ENCODE measurements at places on chromosomes 6 and 20. TPM values are rescaled to one million over a fixed set of nuclear protein-coding genes. Genes with fewer than 3 reads are reported as not detected.

The RPS6KA2 gene
- 9.7 TPM for total RNA-seq

The C6orf163 gene
- 5.7 TPM for total RNA-seq

The RAMACL gene
- 0.30 TPM for total RNA-seq

The MAK gene
- total RNA-seq = not detected

The CCN6 gene
- not detected for total RNA-seq

The TOMM34 gene
- 7.6 TPM for total RNA-seq

DNA sequence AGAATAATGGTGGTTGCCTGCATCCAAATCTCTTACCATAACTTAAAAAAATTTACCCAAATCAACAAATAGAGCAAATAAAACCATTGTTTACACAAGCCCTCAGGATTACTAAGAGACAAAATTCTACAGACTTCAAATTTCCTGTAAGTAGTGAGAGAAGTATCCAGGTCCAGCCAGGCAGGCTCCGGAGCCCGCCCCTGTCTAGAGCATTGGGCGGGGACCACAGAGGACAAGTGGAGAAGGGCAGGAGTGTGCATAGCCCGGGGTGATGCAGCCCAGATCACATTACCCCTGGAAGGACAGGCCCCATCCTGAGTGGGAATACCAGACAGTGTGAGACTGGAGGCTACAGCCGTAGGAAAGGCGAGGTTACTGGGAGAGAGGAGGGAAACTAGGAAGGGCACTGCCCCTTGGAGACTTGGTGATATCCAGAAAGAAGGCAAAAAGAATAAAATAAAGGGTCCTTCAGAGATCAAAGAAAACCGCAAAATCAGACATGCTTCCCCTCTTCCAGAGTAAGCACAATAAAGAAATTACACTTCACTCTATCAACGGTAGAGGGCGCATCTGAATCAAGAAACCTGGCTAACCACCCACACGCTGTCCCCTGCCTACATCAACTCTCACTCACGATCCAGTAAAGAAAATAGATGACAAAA, 26.6 kb downstream of the RIN2 start:
- DNase-seq = peak; percentile 41
- no peaks in the 10 kb centered on the region for H3K4me1 ChIP-seq
- H3K27me3 ChIP-seq = no peaks in the 10 kb centered on the region
- no peaks in the 10 kb centered on the region for H3K36me3 ChIP-seq
- no peak overlapping the region for H3K27ac ChIP-seq

- H3K4me3 ChIP-seq = no peak overlapping the region
- H3K4me1 ChIP-seq = no peaks in the 10 kb centered on the region
- H3K27ac ChIP-seq = no peak overlapping the region
- H3K27me3 ChIP-seq = no peaks in the 10 kb centered on the region
- H3K36me3 ChIP-seq = no peaks in the 10 kb centered on the region
Measured at GRCh38 chr6:73854998-73855718, 159.2 kb downstream of the CD109 start.

DNA sequence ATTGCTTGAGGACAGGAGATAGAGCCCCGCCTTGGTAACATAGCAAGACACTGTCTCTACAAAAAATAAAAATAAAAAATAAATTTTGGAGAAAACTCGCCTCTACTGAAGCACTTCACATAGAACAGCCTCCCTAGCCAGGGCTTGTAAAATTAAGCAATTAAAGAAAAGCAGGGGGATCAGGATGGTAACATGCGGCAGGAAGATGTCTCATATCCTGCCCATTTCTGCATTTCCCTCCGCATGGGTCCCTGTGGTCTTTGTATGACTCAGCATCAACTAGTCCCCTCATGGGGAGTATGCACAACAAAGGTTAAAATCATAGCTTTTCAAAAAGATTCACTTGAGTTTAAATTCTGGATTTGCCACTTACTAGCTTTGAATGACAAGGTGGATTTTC, 379.0 kb downstream of the EPHA7 start:
- no peak for DNase-seq
- no peak overlapping the region for H3K4me3 ChIP-seq
- no peaks in the 10 kb centered on the region for H3K36me3 ChIP-seq
- H3K4me1 ChIP-seq = no peaks in the 10 kb centered on the region

- DNase-seq = no peak
- H3K4me3 ChIP-seq = no peak overlapping the region
- no peaks in the 10 kb centered on the region for H3K4me1 ChIP-seq
- no peaks in the 10 kb centered on the region for H3K27me3 ChIP-seq
- no peak overlapping the region for H3K27ac ChIP-seq
- H3K36me3 ChIP-seq = no peaks in the 10 kb centered on the region
Measured at GRCh38 chr6:162109480-162110050, 618.0 kb downstream of the PRKN start.

DNA sequence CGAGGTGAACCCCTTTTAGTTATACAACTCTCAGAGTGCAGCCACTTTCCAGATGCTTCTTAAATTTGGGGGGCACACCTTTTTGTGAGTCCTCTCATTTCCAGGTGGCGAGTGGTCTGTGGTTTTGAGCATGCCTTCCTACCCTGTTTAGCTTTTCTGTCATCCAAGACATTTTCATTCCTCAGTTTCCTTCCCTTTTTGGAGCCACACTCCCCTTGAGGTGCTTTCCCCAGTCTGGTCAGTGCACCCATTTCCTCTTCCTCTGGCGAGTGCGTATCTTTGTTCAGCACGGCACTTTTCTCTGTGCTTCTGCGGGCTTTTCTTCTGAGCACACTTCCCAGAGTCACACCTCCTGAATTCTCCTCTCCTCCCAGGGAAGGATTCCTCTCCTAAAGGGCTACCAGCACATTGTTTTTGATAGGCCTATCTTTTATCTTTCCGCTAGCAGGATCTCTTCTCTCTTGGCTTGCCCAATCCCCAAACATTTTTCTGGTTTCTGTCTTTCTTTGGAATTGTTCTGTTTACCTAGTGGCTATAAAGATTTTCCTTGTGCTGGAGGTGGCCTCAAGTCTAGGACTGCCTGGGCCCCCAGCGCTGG, 1.4 kb downstream of the PHF20 start:
- H3K4me1 ChIP-seq = peaks cover 85% of the 10 kb centered on the region
- DNase-seq = peak; percentile 55
- H3K27me3 ChIP-seq = no peaks in the 10 kb centered on the region
- peak overlapping the region; percentile 49 for H3K4me3 ChIP-seq
- H3K36me3 ChIP-seq = peaks cover 4% of the 10 kb centered on the region

DNA sequence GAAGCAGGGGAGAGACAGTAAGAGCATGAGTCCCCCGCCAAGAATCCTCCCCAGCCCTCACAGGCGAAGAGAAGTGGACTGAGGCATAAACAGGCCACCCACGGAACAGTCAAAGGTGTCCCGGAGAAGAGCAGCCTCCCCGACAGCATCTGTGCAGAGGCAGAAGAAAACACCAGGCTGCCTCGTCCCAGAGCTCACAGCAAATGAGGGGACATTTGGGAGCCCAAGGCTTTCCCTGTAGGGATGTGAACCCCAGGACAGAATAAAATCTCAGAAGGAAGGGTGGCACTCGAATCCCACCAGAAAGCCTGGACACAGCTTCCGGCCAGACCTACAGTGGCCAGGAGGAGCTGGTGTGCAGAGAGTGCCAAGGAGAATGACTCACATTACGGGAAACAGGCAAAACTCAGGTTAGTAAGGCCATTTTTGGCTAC, 90.4 kb downstream of the DLL1 start:
- no peaks in the 10 kb centered on the region for H3K36me3 ChIP-seq
- H3K4me1 ChIP-seq = no peaks in the 10 kb centered on the region
- H3K27me3 ChIP-seq = no peaks in the 10 kb centered on the region
- no peak overlapping the region for H3K4me3 ChIP-seq
- no peak overlapping the region for H3K27ac ChIP-seq

GRCh38 chr6:56102216-56102615, 145.2 kb downstream of the COL21A1 start:
- H3K4me1 ChIP-seq = no peaks in the 10 kb centered on the region
- no peaks in the 10 kb centered on the region for H3K27me3 ChIP-seq
- H3K27ac ChIP-seq = no peak overlapping the region
- no peak for DNase-seq
- no peaks in the 10 kb centered on the region for H3K36me3 ChIP-seq
- no peak overlapping the region for H3K4me3 ChIP-seq

DNA sequence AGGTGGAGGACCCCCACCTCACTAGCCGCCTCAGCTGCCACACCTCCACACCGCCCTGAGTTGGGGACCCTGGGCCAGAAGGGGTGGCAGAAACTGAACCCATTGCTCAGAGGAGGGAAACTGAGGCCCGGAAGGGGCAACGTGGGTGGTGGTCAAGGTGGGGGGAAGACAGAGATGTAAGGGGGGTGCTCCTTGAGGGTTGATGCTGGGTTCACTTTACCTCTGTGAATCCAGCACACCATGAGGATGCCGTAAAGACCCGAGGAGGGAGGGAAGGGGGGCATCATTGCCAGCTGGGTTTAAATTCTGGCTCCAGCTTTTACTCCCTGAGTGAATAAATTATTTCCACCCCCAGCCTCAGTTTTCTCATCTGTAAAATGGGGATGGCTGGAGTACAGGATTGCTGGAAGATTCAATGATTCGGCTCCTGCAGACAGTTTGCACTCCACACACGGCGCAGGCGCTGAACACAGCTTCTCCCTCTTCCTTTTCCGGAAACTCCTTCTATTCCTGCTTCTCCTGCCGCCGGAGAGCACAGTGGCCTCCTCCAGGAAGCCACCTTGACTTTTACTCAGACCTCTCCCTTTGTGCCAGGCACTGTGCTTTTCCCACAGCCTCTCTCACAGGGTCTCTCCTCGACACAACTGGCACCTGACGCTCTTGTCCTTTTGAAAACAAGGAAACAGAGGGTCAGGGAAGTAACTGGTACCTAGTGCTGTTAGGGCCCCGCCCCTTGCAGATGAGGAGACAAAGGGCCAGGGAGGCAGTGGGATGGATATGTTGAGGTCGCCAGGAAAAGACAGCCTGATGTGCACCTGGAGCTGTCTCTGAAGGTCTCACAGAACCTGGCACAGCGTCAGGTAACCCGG, 59.4 kb downstream of the UBE2V1 start:
- no peak overlapping the region for H3K4me3 ChIP-seq
- DNase-seq = no peak
- no peaks in the 10 kb centered on the region for H3K4me1 ChIP-seq
- H3K27me3 ChIP-seq = no peaks in the 10 kb centered on the region
- H3K36me3 ChIP-seq = no peaks in the 10 kb centered on the region

- no peaks in the 10 kb centered on the region for H3K4me1 ChIP-seq
- H3K27ac ChIP-seq = no peak overlapping the region
- H3K27me3 ChIP-seq = no peaks in the 10 kb centered on the region
- no peak for DNase-seq
Measured at GRCh38 chr6:133157995-133158394, 83.2 kb upstream of the EYA4 start.

- no peaks in the 10 kb centered on the region for H3K36me3 ChIP-seq
- H3K27me3 ChIP-seq = no peaks in the 10 kb centered on the region
- no peaks in the 10 kb centered on the region for H3K4me1 ChIP-seq
- H3K4me3 ChIP-seq = no peak overlapping the region
Measured at GRCh38 chr6:166056637-166057036, 111.0 kb downstream of the TBXT start.

GRCh38 chr6:33845031-33845745, 41.4 kb upstream of the MLN start:
- H3K27ac ChIP-seq = no peak overlapping the region
- H3K4me3 ChIP-seq = no peak overlapping the region
- peaks cover 9% of the 10 kb centered on the region for H3K4me1 ChIP-seq

- no peak overlapping the region for H3K4me3 ChIP-seq
- H3K4me1 ChIP-seq = no peaks in the 10 kb centered on the region
- no peak for DNase-seq
- H3K36me3 ChIP-seq = no peaks in the 10 kb centered on the region
- no peaks in the 10 kb centered on the region for H3K27me3 ChIP-seq
Measured at GRCh38 chr20:56257604-56258003, 9.1 kb downstream of the MC3R start.

- DNase-seq = no peak
- H3K27me3 ChIP-seq = no peaks in the 10 kb centered on the region
- H3K36me3 ChIP-seq = no peaks in the 10 kb centered on the region
Measured at GRCh38 chr6:154488802-154489437, 21.6 kb downstream of the CNKSR3 start.

- H3K27me3 ChIP-seq = no peaks in the 10 kb centered on the region
- no peak overlapping the region for H3K4me3 ChIP-seq
- no peaks in the 10 kb centered on the region for H3K36me3 ChIP-seq
- H3K27ac ChIP-seq = no peak overlapping the region
- H3K4me1 ChIP-seq = no peaks in the 10 kb centered on the region
Measured at GRCh38 chr20:58870293-58871014, 17.9 kb downstream of the GNAS start.

DNA sequence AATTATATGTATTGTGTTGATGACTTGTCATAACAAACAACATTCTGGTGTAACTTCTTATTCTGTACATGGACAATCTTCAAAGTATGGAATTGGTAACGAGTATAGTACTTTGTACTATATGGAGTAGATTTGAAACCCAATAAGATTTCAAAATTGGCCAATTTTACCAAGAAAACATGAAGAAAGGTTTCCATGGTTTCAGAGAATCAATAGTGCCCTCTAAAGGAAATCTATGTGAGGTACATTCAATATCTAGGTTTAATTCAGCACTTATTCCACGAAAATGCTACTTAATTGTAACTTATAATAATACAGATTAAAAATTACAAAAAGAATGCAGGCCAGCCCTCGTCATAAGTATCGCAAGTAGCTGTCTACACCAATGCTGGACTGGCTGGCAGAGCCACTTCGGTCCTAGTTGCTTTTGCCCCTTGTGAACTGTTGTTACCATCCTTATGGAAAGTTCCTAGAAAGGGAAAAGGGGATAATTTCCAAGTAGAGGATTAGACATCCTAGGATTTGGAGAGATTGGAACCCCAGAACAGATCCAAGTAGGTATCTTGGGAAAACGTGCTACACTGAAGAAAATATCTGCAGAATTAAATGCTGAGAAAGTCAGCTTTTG, 70.9 kb downstream of the LCA5 start:
- H3K36me3 ChIP-seq = no peaks in the 10 kb centered on the region
- no peak overlapping the region for H3K27ac ChIP-seq
- H3K27me3 ChIP-seq = no peaks in the 10 kb centered on the region
- DNase-seq = no peak

GRCh38 chr20:3846740-3847428, at the start of gene MAVS:
Gene MAVS, plus strand, starts transcription at chr20:3846834. Its CDS starts 7,791 bp downstream, at chr20:3854625.
- DNase-seq = peak; percentile 82
- H3K4me1 ChIP-seq = peaks cover 27% of the 10 kb centered on the region
- no peaks in the 10 kb centered on the region for H3K27me3 ChIP-seq

- H3K36me3 ChIP-seq = no peaks in the 10 kb centered on the region
- H3K27ac ChIP-seq = peak overlapping the region; percentile 88
- H3K4me3 ChIP-seq = peak overlapping the region; percentile 24
- H3K4me1 ChIP-seq = peaks cover 51% of the 10 kb centered on the region
Measured at GRCh38 chr6:69795469-69796072, 1.2 kb downstream of the LMBRD1 start.

DNA sequence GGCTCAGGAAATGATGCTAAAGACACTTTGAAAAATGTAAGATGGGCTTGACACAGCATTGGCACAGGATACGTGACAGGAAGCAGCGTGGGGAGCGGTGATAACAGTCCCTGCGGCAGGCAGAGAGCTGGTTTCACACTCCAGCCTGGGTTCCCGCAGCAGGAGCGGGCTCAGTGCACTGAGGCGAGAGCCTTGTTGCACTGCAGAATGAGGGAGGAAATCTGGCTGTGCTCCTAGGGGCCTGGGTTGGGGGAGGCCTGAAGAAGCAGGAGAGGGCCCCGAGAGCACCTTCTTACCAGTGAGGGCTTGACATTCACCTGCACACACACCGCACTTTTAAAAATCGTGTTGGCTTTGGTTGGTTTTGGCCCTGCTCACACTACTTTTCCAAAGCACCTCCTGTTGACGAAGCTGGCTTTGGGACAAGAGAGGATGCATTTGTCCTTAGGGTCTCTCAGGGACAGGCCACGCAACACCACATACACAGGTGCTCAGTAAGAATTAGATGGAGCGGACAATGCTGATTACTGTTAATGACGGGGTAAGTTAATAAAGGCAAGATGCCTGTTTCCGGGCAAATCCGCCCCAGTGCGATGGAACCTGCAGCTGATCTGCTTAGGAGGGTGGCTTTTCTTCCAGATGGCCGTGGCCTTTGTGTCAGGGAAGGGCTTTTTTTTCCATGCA, 49.4 kb upstream of the ARMC2 start:
- H3K4me1 ChIP-seq = peaks cover 32% of the 10 kb centered on the region
- H3K36me3 ChIP-seq = no peaks in the 10 kb centered on the region
- peak overlapping the region; percentile 22 for H3K27ac ChIP-seq
- DNase-seq = peak; percentile 57

Measured in CD4-positive, alpha-beta memory T cell (primary cell).